ENCODE measurements at places on chromosomes 1 and 21.

DNA sequence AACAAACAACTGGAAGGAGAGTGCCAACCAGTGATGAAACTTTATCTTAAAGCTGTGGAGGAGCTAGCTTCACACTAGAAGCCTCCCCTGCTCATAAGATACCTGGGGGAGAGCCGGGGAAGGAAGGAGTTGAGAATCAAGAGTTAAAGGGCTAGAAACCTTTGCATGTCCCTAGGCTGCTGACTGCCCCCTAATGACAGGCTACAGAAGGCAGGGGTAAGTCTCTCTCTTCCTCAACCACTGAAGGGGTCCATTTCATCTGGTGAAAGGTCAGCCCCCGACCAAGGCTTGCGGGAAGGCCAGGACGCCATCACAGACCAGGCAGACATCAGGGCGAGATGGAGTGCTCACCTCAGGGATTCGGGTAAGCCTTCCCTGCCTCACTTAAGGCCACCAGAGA is 65.6 kb upstream of the GRHL3 start:
- DNase-seq = peak; percentile 28

GRCh38 chr1:232029315-232029714 is 402.7 kb downstream of the DISC1 start:
- no peak for DNase-seq

DNA sequence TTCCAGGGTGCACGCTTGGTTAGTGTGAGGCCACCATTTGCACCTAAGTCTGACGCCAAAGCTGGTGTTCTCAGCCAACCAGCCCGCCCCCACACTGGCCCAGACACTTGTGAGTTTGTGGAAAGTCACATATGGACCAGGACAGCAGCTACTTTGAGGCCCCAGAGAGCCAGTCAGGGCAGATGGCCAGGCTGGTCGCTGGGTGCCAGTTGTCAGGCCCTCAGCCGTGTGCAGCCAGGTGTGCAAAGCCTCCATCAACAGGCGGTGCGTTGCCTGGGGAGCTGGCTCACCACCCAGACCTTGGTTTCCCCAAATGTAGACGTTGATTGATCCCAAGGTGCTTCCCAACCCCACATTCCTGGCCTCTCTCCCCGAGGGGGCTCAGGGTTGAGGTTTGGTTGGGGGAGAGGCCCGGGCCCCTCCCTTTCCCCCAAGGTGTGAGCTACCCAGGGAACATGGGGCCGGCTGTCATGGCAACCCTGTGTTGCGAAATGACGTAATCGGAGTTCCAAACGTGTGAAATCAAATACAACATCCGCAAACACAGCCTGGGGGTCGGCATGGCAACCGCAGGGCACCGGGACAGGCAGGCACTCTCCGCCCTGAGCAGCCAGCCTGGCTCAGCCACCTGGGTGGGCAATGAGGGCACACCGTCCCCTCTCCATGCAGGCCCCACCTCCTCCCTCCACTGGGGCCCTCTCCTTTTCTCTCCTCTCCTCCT is 42.2 kb upstream of the WNT4 start:
- peak; percentile 58 for DNase-seq

DNA sequence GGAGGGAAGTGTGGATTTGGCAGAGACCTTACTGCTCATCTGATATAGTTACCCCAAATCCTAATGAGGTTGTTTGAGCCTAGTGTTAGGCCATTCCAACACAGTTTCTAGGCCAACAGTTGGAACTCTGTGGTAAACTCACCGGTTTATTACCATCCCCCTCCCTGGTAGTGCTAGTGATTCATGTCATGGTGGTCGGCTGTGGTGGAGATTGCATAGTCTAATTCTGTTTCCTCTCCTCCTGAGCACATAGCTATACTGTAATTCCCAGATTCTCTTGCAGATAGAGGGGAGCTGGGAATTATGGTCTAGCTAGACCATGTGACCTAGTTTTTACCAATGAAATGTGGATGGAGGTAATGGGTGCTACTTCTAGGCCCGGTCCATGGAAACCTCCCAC is 123.7 kb upstream of the KIF26B start:
- DNase-seq = no peak

DNA sequence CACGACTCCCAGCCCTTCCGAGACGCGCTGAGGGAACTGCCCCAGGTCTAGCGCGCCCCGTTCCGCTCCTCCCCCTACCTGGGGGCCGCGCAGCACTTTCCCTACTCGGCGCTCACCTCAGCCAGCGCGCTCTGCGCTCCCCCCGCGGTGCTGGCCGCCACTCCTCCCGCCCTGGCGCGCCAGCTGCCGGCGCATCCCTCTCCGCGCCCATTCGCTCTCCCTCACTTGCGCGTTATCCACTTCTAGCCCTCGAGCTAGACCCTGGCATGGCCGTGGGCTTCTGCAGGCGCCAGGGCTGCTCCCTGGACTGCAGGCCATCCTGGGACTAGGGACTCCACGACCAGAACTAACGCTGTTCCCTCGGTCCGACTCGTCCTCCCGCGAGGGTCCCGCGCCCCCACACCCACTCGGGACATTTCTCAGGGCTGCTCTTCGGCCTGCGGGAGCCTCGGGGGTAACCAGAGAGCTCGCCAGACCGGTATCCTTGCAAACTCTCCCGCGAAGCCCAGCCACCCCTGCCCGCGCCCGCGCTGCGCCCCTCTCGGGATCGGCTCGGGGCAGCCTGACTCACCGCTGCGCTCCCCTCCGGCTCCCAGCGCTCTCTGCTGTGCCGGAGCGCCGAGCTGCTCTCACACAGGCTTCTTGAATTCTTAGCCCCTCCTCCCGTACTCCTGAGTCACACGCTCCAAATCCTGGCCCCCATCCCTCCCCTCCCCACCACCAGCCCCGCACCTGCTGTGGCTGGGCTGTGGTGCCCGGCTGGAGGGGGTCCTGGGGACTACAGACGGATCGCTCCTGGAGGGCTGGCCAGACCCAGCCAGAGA is at the start of gene NGF:
TSS of gene NGF (minus strand) at position 617 of the 824 bp plus-strand sequence. CDS start 51,454 bp downstream, outside the sequence.
- DNase-seq = peak; percentile 73

DNA sequence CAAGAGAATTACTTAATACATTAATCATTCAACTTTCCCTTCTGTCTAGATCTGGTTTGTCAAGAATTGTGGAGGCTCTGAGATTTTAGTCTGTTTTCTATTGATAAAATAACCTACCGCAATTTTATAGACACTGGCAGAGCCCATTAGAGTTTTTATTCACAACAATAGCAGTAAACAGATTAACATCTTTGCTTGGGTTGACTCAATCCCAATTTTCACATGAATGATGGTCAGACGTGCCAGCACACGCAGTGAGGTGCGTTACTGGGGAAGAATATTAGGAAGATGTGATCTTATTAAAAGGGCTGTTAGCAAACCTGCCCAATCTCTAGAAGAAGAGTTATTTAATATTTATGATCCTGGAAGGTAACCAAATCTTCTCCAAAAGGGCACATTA is 736.6 kb downstream of the MRPL39 start:
- DNase-seq = no peak

DNA sequence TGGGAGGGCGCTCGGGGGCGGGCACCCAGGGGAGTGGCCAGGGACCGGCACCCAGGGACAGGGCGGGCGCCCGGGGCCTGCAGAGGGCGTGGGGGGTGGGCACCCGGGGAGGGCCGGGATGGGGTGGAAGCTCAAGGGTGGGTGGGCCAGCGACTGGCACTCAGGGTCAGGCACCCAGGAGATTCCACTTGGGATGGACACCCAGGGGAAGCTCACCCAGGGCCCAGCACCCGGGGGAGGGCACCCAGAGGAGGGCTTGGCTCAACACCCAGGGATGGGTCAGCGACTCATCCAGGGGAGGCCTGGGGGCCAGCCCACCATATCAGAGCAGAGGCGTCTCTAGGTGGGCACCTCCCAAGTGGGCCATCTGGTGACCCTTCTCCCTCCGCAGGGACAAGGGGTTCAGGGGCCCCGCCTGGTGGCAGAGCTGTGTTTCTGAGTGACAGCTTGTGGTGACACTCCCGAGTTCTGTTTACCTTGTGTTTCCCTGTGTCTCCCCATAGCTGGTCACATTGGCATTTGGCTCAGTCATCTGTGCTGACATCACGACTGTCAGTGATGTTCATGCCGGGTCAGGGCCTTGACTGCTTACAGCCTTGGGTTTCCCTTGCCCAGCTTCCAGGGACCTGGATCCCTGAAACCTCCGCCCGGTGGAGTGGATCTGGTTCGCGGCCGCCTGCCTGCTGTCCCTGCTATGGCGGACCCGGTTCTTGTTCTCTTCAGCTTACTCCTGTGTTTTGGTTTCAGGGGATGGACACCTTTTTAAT is 749 bp downstream of the IBA57 start:
- peak; percentile 63 for DNase-seq

- no peak for DNase-seq
Measured at GRCh38 chr1:36351227-36351977, 28.0 kb upstream of the EVA1B start.

DNA sequence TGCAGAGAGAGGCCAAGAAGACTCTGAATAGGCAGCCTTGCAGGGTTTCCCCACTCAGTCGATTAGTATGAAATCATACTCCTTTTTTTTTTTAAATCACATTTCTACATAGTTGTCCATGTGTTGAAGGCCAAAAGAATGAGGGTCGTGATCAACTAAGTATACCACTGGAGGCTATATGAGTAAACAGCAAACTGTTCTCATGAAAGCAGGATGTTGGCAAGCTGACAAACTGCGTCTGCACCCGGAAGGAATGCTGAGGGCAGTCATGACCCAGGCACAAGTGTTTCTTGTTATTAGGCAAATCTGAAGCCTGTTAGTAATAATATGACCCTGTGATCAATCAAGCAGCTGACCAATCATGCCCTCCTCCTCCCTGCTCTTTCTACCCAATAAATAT is 213.2 kb downstream of the USH2A start:
- no peak for DNase-seq

DNA sequence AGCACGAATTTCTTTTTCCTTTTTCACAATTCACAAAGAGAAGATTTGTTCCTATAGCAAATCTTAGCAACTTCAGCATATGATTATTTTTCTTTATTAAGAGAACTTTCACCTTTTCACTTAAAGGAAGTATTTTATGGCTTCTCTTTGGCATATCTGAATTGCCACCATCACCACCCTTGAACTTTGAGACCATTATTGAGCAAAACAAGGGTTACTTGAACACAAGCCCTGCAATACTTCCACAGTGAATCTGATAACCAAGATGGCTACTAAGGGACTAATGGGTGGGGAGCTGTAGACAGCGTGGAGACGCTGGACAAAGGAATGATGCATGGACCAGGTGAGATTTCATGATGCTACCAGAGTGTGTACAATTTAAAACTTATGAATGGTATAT is 815.0 kb downstream of the LRRIQ3 start:
- DNase-seq = no peak

GRCh38 chr1:29878501-29878900 is 642.2 kb downstream of the PTPRU start:
- no peak for DNase-seq

DNA sequence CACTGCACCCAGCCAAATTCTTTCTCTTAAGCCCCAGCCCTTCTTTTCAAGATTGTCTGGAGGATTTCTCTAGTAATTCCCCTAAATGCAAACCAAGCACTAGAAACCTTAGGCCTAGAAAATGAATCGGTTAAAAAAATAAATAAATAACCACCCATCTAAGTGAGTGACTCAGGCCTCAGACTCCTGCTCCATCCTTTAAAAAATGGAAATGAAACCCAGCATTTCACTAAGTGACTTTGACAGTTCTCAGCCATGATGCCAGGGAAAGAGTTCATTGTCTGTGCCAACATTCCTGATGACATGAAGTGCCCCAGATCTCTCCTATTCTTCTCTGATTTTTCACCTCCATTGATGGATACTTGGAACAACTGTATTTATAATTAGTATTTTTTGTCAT is 415.2 kb upstream of the DAB1 start:
- no peak for DNase-seq

- no peak for DNase-seq
Measured at GRCh38 chr1:245441689-245442088, 286.9 kb downstream of the KIF26B start.

GRCh38 chr1:72540674-72541073 is 258.3 kb upstream of the NEGR1 start:
- no peak for DNase-seq

GRCh38 chr1:67184838-67185421 is 18.7 kb downstream of the IL23R start:
- DNase-seq = no peak

- DNase-seq = no peak
Measured at GRCh38 chr1:40789661-40790430, 6.3 kb downstream of the KCNQ4 start.

DNA sequence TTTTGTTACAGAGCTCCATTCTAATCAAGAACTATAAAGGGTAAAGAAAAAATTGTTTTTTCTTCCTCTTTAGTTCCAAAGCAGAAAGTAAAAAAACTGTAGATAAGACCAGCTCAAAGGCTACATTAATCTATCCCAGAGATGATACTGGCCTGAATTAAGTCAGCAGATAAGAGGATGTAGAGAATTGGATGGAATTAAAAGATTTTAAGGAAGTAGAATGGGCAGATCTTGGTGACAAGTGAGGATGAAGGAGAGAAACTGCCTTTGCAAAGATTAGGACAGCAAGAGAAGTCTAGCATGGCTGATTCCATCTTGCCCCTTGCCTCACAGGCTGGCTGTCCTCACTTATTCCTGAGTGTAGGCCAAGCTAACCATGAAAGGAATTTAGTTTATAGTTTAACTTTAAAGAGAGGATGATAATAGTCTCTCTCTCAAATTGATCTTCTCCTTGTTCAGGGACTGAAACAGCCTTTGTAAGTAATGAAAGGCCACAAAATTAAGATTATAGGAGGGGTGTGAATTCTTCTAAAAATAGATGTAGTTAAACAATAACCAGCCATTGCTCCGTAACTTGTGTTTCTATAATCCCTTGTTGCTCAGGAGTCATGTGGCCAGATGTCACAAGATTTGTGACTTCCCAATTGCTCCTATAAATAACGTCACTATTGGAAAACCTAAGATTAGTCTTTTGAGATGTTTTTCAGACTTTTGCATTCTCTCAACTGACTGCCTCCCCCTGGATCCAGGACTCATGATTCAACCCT is 265.0 kb upstream of the USP24 start:
- no peak for DNase-seq

DNA sequence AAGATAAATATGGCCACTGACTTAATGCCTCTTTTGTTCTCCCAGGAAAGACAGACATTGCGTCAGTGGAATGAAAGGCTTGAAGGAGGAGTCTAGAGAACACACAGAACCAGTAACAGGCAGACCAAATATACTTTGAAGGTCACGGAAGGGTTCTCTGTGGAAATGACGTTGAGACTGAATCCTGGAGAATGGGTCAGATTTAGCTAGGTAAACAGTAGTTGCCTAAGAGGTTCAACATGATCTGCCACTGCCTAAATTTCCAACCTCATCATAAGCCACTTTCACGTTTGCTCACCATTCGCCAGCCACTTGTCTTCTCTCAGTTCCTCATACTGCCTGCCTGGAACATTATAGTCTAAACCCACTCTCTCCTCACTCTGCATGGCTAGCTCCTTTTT is 20.5 kb downstream of the PLA2G4A start:
- DNase-seq = no peak

- peak; percentile 83 for DNase-seq
Measured at GRCh38 chr1:16013220-16013907, 4.5 kb downstream of the HSPB7 start.

- no peak for DNase-seq
Measured at GRCh38 chr1:2606396-2606880, 19.9 kb downstream of the PRXL2B start.

DNA sequence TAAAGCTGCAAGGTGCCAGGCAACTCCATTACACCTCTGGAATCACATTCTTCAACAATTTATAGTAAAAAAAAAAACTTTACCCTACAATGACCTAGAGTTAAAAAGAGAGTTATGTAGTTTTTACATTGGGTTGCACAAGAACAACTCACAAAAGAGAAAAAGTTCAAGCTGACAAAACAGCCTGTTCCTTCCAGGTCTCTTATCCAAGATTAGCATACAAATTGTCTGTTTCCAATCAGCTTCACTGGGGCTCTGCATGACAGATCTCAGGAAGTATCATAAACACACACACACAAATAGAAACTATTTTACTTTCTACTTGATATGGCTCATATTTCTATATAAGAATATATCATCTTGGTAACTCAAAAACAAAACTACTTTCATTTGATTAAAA is 154.6 kb downstream of the PCNX2 start:
- DNase-seq = no peak

All from WTC11 (cell line).